ENCODE measurements at places on chromosomes 5 and 9.

DNA sequence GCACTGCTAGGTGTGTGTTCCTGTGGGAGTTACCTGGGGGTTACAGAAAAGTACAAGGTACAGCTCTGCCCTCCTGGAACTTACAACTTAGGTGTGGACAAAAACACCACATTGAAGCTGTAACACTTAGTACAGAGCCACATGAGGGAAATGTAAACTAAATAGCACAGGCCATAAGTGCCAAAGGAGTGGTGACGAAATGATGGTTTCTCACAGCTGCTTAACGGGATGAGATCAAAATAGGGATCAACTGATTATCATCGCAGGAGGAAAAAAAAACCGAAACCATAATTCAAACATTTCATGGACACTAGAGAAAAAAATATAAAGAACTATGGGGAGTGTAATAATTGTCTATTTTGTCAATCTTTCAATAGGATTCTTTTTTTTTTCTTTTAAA lies 5.9 kb downstream of the LIX1 start:
- no peak for DNase-seq

GRCh38 chr5:159519365-159519764 lies 189.1 kb upstream of the IL12B start:
- DNase-seq: no peak

DNA sequence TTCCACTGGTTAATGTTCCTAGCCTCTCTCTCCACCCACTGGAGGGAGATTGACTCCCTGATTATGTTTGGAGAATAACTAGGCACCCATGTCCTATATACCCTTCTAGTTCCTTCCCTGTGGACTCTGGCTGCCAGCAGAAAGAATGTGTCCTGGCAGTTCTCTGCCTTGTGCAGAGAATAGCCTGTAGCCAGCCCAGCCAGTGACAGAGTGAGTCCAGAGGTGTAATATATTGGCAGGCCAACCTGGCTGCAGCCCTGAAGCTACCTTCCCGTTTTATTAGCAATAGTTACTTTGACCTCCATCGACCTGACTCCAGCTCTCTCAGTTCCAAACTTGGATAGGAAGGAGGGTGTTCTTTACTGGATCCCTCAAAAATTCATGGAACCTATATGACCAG lies 8.1 kb downstream of the SETD9 start:
- no peak for DNase-seq

- DNase-seq: no peak
These were observed 175.7 kb downstream of the EBF1 start for GRCh38 chr5:158923799-158924551.

DNA sequence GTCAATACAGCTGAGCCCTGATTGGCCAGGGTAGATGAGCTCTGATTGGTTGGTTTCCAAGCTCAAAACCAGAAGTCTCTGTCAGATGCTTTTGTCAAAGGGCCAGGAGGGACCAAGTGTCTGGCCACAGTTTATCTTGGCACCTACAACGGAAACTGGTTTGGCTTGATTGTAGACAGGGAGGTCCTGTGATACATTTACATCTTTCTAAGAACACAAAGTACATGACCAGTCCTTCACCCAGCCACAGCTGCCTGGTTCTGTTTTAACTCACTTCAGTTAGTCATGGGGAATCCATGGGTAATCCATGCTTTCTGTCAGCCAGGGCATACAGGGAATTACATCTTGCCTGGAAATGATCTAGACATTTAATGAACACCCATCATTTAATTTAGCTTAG lies 171.2 kb downstream of the SLC12A2 start:
- no peak for DNase-seq

DNA sequence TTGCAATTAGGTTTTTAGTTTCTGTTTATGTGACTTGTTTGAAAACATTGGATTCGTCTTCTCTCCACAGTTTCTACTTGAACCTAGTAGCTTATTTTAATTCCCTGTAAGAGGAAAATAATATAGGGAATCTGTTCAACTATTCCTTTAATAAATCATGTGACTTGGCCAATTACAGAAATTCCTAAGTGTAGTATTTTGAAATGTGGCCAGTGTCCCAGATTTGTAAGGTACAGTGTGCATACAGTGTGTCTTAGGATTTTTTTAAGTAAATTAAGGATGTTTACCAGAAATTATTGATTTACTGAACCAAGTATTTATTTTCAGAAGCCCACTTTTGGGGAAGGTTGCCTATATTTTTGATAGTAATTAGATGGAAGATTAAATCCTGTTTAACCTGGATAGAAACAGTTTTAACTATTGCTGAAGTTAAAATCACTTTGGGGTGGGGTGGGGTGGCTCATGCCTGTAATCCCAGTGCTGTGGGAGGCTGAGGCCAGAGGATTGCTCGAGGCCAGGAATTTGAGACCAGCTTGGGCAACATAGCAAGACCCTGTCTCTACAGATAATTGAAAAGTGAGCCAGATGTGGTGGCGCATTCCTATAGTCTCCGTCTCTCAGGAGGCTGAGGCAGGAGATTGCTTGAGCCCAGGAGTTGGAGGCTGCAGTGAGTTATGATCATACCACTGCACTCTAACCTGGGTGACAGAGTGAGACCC lies 36.9 kb downstream of the G3BP1 start:
- DNase-seq: no peak

GRCh38 chr9:103126494-103126893 lies 131.4 kb downstream of the CYLC2 start:
- no peak for DNase-seq

DNA sequence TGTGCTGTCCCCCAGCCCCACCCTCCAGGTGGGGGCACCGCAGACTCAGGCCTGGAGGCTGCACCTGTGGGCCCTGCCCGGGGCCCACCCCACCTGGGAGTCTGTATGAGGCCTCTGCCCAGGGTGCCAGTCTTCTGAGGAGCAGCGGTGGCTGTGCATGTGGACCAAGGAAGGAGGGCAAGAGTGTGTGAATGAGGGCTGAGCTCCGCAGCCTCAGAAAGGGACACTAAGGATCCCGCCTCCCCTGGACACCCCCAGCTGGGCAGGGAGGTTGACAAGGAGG lies 19.1 kb downstream of the FGD3 start:
- DNase-seq: no peak

DNA sequence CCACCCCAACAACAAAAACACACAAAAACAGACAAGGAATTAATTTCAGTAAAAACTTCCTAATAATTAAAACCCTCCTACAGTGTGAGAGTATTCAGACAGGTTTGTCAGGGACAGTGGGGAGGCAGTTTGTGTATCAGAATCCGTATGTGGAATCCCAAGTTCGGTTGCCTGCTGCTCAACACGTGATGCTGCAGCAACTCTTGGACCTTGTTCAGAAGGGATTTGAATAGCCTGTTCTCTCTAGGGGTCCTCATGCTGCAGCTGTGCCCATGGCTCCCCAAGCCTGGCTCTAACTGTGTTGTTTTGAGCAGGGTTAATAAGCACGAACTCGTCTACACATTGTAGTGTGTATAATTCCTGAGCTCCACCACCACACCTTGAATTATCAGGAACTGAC lies 28.7 kb downstream of the TLE4 start:
- DNase-seq: no peak

- no peak for DNase-seq
These were observed 12.8 kb upstream of the GFRA3 start for GRCh38 chr5:138287246-138287645.

DNA sequence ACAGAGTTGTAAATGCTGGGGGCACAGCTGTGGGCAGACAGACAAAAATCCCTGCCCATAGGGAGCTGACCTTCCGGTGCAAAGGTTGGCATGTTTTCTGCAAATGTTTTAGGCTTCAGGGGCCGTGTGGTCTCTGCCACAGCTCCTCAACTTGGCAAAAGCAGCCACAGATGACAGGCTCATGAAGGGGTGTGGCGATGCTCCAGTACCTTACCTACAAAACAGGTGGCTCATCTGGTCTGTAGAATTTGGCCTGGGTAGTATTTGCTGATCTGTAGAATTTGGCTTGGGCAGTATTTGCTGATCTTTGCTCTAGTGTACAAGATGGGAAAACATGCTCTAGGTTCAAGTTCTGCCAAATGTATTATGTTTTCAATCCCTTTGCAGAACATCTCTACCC lies 283.9 kb downstream of the GADD45G start:
- DNase-seq: no peak

DNA sequence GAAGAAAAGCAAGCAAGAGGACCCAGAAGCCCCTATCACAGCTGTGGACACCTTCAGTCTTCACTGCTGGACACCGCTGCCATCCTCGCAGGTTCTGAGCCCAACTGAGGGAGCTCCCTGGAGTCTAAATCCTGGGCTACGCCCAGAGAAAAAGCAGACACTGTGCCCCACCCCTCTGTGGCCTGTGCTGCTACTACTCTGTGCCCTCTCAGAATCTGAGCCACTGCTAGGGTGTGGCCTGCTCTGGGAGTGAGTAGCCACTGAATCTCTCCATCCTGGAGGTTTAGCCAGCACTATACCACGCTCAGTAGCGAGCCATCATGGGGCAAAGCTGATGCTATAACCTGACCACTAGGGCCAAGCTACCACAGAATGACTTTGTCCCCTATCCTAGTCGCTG lies 338.2 kb downstream of the NPR3 start:
- no peak for DNase-seq

DNA sequence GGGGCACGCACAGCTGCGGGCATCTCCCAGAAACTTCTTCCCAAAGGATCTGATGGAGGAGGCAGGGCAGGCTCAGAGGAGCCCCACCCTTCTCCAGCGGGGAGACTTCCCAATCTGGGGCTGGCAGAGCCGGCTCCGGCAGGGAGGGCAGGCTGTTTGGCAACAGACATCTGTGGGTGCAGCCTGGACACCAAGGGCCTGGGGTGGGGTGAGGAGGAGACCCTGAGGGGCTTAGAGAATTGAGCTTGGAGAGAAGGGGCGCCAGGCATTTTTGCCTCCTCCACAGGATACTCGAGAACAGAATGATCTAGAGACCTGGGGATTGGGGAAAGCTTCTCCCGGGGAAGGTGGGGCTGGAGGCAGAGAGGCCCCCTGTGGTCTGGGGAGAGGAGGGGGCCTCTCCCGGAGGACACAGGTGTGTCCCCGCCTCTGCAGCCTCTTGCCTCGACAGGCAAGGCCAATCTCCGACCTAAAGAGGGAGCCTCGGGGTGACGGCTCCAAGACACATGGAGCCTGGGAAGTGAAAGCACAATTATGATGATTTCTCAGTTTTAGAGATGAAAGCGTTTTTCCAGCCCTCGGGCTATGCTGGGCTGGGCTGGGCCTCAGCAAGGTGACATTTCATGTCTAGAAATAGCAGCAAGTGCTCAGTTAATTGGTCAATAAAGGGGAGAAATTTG lies 8.4 kb downstream of the LHX3 start:
- DNase-seq: no peak

DNA sequence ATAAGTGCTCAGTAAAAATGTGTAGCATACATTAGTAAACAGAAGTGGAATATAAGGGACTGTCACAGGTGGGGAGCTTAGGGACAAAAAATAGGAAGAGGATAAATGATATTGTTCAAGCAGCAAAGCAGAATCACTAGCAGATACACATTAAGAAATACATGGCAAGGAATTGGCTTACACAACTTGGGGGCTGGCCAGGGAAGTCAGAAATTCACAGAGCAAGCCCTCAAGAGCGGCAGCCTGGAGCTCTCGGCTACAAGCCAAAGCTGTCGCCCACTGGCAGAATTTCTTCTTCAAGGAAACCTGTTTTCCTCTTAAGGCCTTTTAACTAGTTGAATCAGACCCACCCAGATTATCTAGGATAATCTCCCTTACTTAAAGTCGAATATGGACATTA lies 73.0 kb upstream of the SMIM23 start:
- DNase-seq: no peak

GRCh38 chr9:125850763-125851162 lies 103.6 kb downstream of the PBX3 start:
- no peak for DNase-seq

DNA sequence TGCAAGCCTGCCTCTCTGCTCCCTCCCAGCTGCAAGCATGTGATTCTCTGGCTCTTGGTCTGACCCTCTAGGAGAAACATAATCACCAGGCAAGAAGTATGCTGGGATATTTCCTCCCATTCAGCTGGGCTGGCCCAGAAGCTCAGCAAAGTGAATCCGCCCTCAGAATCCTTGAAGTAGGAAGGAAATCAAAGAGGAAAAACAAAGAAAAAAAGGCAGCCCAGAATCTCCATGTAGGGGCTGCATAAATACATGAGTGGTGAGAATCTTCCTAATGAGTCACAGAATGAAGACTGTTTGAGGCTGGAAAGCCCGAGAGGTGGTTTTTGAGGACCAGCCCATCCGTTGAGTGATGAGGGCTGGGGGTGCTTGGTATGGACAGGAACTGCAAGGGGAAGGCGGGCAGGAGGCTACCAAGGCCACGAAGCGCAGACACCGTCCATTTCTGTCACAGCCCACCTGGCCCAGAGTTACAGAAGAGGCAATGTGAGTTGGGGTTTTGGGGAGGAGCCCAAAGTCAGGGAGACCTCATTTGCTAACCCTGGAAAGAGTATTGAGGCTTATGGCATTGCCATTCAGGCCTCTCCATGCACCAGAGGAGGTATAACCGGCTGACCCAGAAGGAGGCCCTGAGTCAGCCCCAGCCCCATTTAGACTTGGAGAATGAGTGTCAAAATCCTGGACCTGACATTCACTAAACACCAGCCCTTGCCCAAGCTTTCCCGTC lies 33.4 kb upstream of the TGFBR1 start:
- no peak for DNase-seq

- DNase-seq: no peak
These were observed 65.3 kb downstream of the RXRA start for GRCh38 chr9:134391319-134392231.

GRCh38 chr5:102664616-102665335 lies 90.3 kb upstream of the PAM start:
- DNase-seq: no peak

DNA sequence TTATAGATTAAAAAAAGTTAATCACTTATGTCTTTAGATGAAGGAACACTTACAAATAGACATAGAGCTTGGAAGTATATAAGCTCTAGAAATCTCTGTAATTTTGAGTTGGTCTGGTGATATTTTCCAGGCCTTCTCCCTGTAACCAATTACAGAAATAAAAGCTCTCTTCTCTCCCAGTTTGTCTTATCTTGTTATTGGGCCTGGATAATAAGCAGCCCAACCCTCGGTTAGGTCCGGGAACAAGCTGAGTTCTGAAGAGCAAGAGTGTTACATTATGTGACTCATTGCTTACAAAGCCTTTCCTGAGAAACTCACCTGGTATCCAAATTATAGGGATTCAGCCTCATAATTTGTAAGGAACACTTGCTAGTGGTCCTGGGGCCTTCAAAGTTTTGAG lies 1146.2 kb downstream of the CDH9 start:
- DNase-seq: no peak

GRCh38 chr9:33103501-33104281 lies 27.2 kb upstream of the SMU1 start:
- no peak for DNase-seq

- DNase-seq: no peak
These were observed 54.0 kb downstream of the AOPEP start for GRCh38 chr9:94780516-94780950.

DNA sequence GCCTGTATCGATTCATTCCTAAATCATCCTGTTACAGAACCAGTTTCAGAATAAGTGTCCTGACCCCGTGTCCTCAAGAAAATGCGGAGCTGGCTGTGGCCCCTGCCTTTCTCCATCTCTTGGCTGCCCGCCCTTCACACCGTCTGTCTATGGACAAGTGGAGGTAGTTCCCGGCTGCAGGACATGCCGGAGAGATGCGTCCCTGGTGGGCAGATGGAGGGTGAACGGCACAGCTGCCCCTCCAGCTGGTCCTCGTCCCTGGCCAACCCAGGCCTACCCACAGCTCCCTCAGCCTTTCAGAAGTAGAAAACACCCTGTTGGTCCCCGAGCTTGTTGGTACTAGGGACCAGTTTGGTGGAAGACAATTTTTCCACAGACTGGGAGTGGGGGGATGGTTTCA lies 14.8 kb upstream of the EXOC3 start:
- no peak for DNase-seq

Data from putamen (tissue), 1 donor.